Astrocyte of the hippocampus (primary cell): ENCODE measurements at places on chromosomes 1 and 21.

GRCh38 chr1:212858461-212859265 is 588 bp downstream of the FLVCR1 start:
- DNase-seq = peak; percentile 65

DNA sequence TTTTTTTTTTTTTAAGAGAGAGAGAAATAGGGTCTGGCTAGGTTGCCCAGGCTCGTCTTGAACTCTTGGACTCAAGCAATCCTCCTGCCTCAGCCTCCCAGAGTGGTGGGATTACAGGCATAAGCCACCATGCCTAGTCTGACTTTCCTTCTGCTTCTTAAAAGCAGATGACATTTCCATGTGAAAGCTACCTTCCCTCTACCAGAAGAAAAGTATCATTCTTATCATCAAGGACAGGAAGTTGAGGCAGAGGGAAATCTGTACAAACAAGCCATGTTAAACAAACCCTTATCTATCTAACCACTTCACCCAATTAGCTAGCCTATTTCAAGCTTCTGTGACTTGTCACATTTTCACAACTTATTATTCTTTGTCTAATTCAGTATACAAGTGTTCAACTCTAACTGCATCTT is 54.8 kb downstream of the SAMSN1 start:
- no peak for DNase-seq

- DNase-seq = no peak
These were observed 30.2 kb downstream of the RAB3B start for GRCh38 chr1:51960262-51960661.

GRCh38 chr1:112493351-112493750 is 15.4 kb upstream of the WNT2B start:
- no peak for DNase-seq

- no peak for DNase-seq
These were observed 3.4 kb upstream of the LAMB3 start for GRCh38 chr1:209655411-209656231.

DNA sequence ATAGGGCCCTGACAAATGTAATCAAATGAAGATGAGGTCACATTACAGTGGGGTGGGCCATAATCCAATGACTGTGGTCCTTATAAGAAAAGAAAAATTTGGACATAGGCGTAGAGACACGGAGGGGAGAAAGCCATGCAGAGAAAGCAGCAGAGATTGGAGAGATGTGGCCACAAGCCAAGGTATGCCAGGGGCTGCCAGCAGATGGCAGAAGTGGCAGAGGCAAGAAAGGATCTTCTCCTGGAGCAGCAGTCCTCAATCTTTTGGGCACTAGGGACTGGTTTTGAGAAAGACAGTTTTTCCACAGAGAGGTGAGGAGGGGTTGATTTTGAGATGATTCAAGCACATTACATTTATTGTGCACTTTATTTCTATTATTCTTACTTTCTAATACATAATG is 355.1 kb downstream of the NPHP4 start:
- DNase-seq = peak; percentile 21

- peak; percentile 67 for DNase-seq
These were observed 56.5 kb downstream of the WLS start for GRCh38 chr1:68175621-68176398.

- no peak for DNase-seq
These were observed 642.7 kb downstream of the NPHP4 start for GRCh38 chr1:5349526-5349925.

DNA sequence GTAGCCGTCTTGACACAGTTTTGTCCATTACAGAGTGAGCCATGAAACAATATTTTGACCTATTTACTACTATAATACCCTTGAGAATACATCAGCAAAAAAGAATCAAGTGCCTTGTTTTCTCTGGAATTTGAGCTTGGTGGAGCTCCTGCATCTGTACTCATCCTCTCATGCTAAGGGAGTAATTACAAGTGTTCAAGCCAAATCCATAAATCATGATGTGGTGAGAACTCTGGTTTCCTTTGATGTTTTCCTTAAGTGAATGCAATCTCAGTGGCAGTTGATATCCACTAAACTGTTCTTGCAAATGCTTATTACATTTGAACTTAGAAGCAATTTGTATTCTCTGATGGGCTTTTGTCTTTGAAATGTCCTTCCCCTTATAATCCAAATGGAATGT is 824.6 kb upstream of the TMPRSS15 start:
- no peak for DNase-seq

- DNase-seq = no peak
These were observed 24.9 kb upstream of the CDC42BPA start for GRCh38 chr1:227343206-227343605.

GRCh38 chr1:162321809-162322422 is 54.7 kb downstream of the SPATA46 start:
- DNase-seq = no peak

- no peak for DNase-seq
These were observed 157.6 kb upstream of the IVNS1ABP start for GRCh38 chr1:185474440-185475149.

DNA sequence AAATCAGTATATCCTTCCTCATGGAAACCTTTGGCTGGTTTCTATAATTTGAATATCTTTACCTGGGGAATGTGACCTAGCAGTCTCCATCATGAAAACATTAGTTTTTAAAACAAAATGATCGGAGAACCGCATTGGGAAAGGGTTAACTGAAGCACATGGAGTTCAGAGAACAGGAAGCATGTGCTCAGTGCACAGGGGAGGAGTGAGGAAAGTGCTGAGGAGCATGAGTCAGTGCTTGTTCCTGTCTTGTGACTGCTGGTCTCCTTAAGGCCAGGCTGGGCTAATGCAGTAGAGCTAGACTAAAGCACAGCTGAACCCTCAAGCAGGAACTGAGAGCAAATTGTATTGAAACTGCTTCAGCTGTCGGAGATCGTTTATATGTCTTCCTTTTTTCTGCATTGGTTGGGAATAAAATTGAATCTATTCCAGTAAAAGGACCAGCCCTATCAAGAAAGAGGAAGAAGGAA is 5.8 kb downstream of the IFI16 start:
- DNase-seq = peak; percentile 68

- peak; percentile 39 for DNase-seq
These were observed 90.2 kb downstream of the TGFBR3 start for GRCh38 chr1:91795591-91796389.

DNA sequence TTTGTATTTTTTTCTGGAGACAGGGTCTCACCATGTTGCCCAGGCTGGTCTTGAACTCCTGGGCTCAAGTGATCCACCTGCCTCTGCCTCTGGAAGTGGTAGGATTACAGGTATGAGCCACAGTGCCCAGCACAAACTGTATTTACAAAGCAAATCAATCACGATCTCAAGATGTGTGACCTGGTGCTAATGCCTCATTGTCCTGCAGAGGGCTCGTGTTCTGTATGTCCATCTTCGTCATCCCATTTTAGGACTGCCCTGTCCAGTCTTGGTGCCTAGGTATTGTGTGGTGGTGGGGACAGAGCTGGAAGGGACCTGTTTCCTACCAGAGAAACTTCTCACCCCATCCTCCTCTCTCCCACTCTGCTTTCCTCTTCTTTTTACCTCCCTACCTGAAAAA is 20.2 kb downstream of the PROK1 start:
- DNase-seq = no peak

- DNase-seq = peak; percentile 57
These were observed 4.2 kb upstream of the BSDC1 start for GRCh38 chr1:32398401-32398800.

DNA sequence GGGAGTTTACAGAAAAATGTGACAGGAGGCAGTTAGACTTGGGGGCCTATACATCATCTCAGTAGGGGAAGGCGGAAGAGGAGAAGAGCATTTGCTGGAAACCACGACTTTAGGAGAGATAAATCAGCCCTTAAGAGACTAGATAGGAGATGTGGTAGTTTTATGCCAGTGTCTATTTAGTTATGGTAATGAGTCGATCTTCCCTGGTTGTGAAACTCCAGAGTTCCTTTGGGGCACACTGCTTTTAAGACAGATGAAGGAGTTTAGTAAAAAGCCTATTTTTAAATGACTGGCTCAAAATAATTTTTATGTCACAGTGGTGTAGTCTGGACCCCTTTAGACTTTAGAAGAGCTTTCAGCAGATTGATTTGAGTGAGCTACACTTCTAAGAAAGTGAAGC is 7.8 kb downstream of the PGM1 start:
- no peak for DNase-seq

- DNase-seq = no peak
These were observed 819.9 kb downstream of the BRINP3 start for GRCh38 chr1:189657715-189658114.

GRCh38 chr1:201006450-201006849 is 17.1 kb downstream of the KIF21B start:
- DNase-seq = no peak

DNA sequence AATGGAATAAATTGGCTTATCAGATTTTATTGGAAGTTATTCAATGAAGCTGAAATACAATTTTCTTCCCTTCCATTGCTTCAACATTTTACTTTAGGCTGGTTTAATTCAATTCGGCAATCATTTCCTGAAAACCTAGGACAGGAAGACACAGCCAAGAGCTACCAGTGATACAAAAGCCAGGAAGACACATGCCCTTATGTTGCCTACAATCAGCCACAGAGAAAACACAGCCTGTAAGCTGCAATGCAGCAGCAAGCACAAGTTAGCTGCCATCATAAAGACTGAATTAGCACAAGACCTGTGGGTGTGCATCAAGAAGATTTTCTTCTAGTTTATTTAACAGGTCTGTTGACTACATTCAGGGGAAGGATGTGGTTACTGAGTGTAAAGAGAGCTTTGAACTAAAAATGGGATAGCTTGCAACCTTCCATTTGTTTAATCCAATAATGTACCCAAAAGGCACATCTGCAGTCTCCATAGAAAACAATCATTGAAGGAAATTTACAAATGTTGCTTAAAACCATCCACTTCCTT is 193.8 kb downstream of the KCNH1 start:
- no peak for DNase-seq

GRCh38 chr21:33684068-33684467 is 41.8 kb downstream of the ITSN1 start:
- no peak for DNase-seq

GRCh38 chr1:41371630-41372599 is 10.7 kb downstream of the FOXO6 start:
- no peak for DNase-seq

- no peak for DNase-seq
These were observed 98.5 kb upstream of the CD53 start for GRCh38 chr1:110774398-110774797.

DNA sequence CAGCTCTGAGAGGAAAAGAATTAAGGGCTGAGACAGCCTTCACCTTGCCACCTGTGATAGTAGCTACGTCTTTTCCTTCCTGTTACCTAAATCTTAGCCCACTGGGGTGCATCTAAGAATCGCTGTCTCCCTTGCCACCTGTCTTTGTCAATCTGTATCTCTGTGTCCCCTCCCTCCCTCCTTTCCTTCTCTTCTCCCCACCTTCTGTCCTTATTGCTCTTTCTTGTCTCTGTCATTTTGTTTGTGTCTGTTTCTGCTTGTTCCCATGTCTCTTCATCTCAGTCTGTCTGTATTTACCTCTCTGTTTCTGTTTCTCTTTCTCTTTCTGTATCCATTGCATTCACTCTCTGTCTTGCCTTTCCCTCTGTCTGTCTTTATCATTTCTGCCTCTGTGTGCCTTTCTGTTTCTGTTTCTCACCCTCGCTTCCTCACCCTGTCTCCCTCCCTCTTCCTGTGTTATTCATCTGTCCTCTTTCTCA is 30.2 kb downstream of the SLC22A15 start:
- DNase-seq = no peak

GRCh38 chr1:10161541-10162290 is 48.7 kb upstream of the KIF1B start:
- DNase-seq = no peak

DNA sequence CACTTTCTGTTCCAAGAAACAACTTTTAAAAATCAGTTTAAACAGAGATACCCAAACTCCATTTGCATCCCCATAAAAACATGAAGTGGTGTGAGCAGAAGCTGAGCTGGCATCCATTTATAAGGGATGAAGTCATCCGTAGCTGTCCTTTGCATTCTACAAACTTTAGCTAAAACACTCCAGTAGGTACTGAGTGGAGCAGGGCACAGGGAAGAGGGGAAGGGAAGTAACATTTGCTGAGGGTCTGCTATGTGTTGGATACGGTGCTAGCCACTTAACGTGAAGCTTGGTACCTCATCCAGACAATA is 32.9 kb downstream of the VWA5B1 start:
- DNase-seq = no peak

DNA sequence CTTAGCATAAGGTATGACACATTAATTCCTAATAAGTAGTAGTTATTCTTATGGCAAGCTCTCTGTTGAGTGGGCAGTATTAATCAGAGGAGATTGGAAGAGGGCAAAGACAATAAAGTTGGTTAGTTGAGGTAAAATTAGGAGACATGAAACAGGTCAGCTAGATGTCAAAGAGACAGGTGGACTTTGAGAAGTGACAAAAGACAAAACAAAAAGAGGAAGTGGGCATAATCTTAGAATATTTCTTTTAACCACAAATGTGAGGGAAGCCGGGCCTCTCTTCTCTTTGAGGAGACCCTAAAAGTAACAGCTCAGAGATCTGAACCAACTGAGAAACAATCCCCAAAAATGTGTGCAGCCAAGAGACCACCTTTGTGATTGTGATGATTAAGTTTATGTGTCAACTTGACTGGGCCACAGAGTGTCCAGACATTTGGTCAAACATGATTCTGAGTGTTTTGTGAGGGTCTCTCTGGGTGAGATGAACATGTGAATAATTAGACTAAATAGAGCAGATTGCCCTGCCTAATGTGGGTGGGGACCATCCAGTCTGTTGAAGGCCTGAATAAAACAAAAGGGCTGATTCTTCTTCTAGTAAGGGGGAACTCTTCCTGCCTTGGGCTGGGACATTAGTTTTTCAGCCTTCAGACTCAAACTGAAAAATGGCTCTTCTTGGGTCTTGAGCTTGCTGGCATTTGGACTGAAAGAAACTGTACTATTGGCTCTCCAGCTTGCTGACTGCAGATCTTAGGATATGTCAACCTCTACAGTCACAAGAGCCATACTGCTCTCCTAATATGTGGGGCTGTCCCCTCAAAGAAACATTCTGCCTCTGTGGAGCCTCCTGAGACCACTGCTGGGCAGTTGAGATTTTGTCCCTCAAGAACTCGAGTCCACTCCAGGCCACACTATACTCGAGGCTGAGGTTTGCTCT is 40.0 kb downstream of the FCRL5 start:
- DNase-seq = no peak

DNA sequence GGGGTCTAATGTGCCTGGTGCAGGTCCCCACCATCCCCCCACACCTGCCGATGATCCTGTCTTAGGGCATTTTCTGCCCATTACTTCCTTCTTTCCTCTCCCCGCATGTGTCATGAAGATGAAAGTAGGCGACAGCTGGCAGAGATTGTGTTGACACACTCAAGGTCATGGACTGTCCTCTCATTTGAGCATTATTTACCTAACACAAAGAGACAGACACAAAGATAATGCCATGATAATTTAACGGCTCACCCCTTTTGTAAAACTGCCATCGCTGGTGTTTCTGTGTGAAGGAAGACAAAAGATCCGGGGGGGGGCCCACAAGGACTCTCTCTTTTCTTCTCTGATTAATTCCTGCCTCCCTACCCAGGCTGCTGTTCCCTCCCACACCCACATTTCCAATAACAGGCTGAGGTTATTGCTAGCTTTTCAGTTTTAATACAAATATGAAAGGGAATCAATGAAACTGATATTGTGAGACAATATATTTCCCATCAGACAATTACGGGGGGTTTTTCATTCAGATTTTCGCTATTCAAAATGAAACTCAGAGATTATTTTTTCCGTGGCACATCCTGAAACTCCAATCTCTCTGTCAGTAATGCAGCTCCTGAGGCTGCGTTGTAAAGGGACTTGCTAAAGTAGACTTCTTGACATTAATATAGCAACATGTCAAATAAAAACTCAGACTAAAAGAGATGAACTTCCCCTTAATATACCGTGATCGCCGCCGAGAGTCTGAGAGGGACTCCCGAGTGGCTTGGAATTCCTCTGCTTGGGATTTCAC is 561.1 kb downstream of the NPHP4 start:
- DNase-seq = no peak

GRCh38 chr1:54163051-54163450 is 10.3 kb upstream of the CDCP2 start:
- no peak for DNase-seq
